ENCODE measurements at places on chromosomes 3 and 15.

GRCh38 chr3:186374376-186374775 lies 12.3 kb upstream of the DGKG start:
- DNase-seq = peak; percentile 66

- no peak for DNase-seq
Observed at GRCh38 chr3:171258316-171258715, 201.9 kb downstream of the TNIK start.

DNA sequence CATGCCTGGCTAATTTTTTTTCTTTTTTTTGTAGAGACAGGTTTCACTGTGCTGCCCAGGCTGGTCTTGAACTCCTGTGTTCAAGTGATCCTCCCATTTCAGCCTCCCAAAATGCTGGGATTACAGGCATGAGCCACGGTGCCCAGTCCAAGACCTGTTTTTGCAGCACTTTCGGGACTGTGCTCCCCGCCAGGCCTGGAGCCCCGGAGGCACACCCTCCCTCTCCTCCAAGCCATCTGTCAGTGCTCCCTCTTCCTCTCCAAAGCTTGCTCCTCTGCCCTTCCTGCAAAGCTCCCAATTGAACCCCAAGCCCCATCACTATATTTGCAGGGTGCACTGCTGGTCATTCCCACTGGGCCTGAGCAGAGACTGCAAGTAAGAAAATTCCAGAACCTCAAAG lies 98.1 kb downstream of the CORO2B start:
- DNase-seq = no peak

- no peak for DNase-seq
Observed at GRCh38 chr3:129628169-129628522, 21.7 kb upstream of the PLXND1 start.

DNA sequence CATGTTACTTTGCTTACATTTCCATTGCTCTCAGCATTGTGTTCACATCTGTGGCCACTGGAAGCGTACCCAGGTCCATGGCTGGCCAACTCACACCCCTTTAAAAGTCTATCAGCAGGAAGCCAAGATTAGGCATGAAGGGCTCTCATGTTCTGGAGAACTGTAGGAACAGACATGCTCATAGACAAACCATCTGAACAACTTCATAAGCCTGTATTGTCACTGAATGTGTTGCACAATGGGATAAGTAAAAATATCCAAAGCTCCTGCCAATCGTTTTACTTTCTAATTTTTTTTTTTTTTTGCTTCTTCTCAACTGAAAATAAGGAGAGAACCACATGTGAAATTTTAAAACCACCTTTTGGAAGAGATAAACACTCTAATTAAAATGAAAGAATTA lies 6.4 kb downstream of the RPLP1 start:
- DNase-seq = no peak

- DNase-seq = peak; percentile 27
Observed at GRCh38 chr3:193865339-193865738, 270.6 kb upstream of the HES1 start.

GRCh38 chr3:44721231-44722102 lies 8.0 kb upstream of the ZNF501 start:
- no peak for DNase-seq

DNA sequence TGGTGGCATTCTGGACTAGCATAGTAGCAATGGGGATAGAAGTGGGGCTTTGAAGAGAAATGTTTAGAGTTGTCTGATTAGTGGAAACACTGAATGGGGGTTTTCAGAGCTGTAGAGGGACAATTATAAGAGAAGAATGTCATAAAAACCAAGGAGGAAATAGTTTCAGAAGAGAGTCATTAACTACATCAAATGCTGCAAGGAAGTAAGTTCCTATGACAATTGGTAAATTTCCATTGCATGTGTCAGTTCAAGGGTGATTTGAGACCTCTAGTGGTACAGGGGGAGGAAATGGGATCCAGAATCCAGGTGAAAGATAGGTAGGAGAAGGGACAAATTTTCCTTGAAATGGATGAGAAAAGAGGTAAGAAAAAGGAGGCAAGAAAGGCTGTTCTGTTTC lies 68.3 kb upstream of the TBC1D5 start:
- no peak for DNase-seq

GRCh38 chr15:64502151-64502550 lies 41.8 kb downstream of the ZNF609 start:
- no peak for DNase-seq

DNA sequence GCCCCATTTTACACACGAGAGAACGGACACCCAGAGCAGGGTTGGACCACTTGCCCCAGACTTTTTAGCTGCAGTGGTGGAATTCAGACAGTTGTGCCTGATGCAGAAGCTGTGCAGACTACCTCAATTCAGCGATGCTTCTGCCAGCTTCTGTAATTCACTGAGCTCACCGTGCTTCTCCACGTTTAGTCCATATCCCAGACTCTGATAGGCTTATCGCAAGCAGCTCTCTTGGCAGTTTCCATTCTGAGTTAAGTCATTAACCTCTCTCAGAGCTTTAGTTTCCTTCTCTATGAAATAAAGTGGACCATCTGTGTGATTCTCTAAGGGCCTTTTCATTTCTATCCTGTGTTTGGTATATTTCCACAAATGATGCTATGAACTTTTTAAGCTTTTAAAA lies 37.1 kb downstream of the ABHD17C start:
- no peak for DNase-seq

- no peak for DNase-seq
Observed at GRCh38 chr15:100942656-100943425, 23.7 kb downstream of the LRRK1 start.

DNA sequence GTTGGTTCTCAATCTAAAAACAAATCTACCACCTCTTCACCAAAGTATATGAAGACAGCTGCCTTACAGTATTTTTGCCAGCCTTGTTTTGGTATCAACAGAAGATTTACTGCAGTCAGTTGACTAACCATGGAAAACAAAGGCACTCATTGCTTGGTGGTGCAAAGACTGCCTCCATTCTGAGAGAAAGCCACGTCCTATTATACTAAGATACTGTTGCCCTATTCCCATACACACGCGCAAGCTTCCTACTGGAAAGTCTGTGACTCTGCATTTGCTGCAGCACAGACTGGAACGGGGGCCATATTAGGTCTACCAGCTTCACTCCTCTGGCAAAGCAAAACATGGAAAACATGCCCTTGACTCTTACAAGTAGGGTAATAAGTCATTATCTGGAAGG lies 18.0 kb downstream of the MTMR10 start:
- no peak for DNase-seq

DNA sequence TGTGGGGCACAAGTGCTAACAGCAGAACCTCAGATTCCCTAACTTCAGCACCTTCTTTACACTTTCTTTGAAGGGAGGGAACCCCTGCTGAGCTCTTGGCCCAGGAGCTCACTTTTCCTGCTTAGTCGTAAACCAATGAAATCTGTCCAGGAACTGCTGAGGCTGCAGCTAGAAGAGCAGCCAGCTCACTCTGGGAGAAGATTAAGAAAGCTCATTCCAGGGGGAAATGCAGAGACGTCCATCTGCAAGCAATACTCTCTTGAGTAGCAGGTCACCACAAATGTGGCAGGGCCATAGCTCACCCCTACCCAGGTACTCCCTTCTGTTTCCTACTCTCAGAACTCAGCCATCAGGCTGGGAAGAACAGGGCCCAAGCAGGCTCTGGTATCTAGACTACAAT lies 103.3 kb downstream of the WDR76 start:
- no peak for DNase-seq

DNA sequence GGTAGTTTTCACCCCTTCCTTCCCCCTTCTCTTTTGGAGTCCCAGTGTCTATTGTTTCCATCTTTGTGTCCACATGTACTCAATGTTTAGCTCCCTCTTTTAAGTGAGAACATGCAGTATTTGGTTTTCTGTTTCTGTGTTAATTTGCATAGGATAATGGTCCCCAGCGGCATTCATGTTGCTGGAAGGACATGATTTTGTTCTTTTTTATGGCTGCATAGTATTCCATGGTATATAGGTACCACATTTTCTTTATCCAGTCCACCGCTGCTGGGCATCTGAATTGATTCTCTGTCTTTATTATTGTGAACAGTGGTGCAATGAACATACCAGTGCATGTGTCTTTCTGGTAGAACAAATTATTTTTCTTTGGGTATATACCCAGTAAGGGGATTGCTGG lies 7.7 kb upstream of the HDGFL3 start:
- no peak for DNase-seq

- DNase-seq = no peak
Observed at GRCh38 chr3:66502245-66502874, 1.5 kb upstream of the LRIG1 start.

DNA sequence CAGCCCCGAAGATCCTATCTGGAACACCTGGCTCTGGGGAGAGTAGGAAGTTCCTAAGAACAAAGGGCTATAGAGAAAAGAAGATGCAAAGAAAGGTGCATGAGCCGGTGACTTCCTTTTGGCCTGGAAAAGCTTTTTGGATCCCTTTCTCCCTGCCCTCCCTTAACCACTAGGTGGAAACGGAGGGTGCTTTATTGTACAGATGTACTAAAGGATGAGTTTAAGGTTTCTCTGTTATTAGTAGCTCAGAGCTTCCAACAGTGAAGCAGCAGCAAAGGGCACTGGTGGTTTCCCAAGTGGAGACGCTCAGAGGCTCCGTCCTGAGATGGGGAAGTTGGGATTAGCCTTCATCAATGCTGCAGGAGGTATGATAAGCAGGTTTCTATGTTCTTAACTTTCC lies 5.9 kb upstream of the ADGRG7 start:
- DNase-seq = peak; percentile 18

DNA sequence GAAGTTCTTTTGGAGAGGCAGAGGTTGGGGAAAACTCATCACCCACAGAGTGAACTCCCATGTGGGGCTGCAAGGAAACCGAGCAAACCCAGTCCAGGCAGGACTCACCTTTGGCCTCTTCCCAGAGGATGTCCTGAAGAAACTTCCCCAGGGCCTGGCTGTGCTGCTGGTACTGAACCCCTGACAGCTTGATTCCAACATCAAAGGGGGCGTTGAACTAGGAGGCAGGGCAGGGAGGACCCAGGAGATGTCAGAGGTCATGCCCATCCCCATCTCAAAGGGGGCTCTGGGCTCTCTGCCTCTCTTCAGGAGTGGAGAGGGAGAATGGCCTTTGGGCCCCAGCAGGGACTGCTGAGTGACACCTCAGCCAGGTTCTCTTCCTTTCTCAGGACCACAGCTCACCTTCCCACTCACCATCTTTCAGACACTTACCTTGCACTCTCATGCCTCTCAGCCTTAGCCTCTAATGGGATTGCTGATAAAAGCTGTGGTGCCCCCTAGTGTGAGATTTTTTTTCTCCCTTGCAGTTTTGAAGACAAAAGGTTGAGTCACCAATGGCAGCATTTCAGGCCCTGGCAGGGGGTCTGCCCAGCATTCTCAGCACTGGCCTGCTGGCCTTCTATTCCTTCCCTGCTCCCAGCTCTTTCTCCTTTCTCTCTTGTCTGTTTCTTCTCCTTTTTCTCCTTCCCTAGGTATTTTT lies 6.0 kb downstream of the GHRL start:
- no peak for DNase-seq

GRCh38 chr15:93029836-93030429 lies 59.1 kb downstream of the RGMA start:
- no peak for DNase-seq

DNA sequence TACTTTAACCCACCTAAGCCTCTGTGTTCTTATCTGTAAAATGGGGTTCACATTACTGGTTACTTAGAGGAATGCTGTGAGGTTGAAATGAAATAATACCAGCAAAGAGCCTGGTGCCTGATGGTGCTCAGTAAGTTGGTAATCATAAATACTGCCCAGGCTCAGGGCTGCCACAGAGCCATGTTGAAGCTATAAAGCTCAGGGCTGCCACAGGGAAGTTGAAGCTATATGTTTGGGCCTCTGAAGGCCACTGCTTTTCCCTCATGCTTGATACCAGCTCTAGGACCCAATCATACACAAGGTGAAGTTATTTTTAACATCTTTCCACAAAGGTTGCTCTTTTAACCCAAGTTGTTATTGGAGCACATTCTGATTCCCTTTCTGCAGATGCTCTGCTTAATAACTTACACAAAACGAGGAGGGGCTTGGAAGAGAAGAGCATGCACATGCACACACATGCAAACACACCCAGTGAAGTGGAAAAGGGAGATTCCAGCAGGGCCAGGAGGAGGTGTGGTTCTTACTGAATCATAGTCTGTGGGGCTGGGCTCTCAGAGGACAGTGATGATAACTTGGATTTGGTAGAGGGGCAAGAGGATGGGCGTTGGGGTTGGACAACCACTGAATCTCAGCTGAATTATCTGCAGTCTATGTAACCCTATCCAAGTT lies 17.4 kb downstream of the PARP14 start:
- DNase-seq = no peak

GRCh38 chr3:11609481-11609880 lies 34.2 kb downstream of the VGLL4 start:
- no peak for DNase-seq

- DNase-seq = peak; percentile 91
Observed at GRCh38 chr3:32391643-32392535, at the start of gene CMTM7. Gene CMTM7 (plus strand): TSS chr3:32391853. CDS start chr3:32391907, 54 bp downstream.

- no peak for DNase-seq
Observed at GRCh38 chr3:184058029-184058428, 5.2 kb downstream of the HTR3C start.

- no peak for DNase-seq
Observed at GRCh38 chr15:81911022-81911971, 134.5 kb downstream of the MEX3B start.

DNA sequence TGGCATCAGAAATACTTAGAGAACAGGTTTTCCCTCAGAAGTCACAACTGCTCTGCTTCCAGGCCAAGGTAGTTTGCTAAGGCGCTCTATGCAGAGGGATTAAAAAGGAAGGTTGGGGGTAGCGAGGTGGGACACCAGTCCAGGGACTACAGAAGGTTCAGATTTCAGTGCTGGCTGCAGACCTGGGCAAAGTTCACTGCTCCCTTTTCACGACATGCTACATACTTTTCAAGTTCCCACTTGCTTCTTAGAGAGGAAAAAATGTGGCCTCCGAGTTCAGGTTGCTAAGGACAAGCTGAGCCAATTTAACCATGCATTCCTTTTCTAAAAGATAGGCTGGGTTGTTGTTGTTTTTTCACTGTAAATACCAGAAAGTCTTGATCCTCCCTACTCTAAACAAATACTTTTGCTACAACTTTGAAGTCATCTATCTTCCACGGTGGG lies 158.6 kb upstream of the NR2F2 start:
- DNase-seq = no peak

GRCh38 chr15:98174286-98174685 lies 213.8 kb downstream of the ARRDC4 start:
- no peak for DNase-seq

- no peak for DNase-seq
Observed at GRCh38 chr3:134693804-134694203, 43.0 kb upstream of the KY start.

Measured in suppressor macrophage (primary cell).